Stimulated activated CD4-positive, alpha-beta T cell treated with anti-CD3 and anti-CD28 coated beads, Interleukin-4, amount 100 ng/mL, for 4 hours (primary cell): ENCODE measurements at places on chromosomes 6 and 20.

- DNase-seq = no peak
Observed at GRCh38 chr6:29933955-29934354, 8.4 kb upstream of the HLA-A start.

DNA sequence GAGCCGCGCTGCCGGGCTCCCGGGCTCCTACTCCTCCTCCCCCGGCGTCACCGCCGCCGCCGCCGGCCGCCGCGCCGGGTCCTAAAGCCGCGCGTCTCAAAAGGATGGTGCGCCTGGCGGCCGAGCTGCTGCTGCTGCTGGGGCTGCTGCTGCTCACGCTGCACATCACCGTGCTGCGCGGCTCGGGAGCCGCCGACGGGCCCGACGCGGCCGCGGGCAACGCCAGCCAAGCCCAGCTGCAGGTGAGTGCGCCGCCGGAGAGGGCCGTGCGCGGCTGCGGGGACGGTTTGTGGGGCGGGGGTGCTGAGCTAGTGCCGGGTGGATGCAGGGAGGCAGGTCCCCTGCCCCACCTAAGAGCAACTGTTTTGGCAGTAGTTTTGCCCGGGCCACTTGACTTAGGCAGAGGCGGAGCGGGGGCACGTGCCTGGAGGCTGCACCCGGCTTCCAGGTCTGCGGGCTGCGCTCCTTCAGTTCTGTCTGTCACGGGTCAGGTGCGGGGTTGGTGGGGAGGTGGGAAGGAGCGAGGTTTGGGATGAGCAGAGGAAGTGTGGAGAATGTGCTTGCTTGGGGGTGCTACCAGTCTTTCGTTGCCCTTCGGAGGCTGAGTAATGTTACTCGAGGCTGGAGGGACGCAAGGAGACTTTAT, 722 bp downstream of the ISM1 start:
- peak; percentile 67 for DNase-seq

DNA sequence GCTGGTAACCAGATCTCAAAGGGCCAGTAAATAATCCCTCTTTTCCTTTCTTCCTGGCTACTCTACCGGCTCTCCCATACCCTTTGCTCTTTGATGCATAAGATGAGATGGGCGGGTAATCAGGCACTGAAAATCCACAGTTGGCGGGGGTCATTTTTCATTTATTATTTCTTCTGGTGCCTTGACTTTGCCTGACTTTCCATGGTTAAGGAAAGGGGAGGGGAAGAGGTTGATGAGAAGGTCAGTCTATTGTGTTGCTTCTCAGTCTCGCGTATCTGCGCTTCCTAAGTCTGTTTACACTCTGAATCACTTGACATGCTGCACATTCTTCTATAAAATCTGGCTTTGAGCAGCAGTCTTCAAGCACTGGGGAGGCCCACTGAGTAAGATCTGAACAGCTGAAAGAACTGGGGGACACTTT, 121.1 kb upstream of the HDGFL1 start:
- DNase-seq = no peak

GRCh38 chr6:55497694-55498093, 81.3 kb downstream of the HMGCLL1 start:
- no peak for DNase-seq

GRCh38 chr6:5469101-5469846, 208.0 kb downstream of the FARS2 start:
- DNase-seq = no peak

- DNase-seq = no peak
Observed at GRCh38 chr20:44475372-44475693, 341 bp upstream of the TTPAL start.

- no peak for DNase-seq
Observed at GRCh38 chr6:85392379-85392778, 57.5 kb upstream of the NT5E start.

DNA sequence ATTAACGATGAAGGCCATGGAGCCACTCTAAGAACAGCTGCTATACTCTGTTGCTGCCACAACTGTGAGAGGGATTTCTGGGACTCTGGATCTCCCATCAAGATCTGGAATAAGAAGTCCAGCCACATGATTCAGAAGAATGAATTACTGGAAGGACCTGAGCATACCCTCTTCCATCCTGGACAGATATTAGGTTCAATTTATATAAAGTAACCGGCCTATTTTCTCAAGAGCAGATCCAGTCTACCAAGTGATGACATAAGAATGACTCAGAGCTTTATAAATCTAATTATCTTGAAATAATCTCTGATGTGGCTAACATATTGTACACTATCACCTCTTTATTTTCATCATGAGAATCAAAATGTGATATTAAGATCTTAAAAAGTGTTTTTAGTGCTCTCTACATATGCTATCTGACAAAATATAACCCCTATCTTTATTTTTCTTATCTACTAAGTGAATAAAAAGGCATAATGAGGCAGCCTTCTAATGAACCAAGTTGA, 45.1 kb downstream of the COL9A1 start:
- no peak for DNase-seq

DNA sequence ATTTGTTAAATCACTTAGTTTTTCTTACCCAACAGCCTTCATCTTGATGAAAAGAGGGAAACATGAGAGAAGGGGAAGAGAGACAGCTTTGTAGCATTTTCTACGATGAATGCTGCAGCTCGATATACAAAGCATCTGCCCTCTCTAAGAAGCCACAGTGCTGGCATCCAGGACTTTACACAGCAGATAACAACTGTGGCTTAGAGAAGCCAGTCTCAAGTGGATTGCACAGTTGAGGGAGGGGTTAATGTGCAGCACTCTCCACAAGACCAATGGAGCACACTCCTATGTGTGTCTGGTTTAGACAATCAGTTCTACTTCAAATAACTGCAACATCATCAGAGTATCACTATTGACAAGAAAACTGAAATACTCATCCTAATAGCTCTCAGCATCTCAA, 5.8 kb downstream of the C6orf120 start:
- no peak for DNase-seq

- no peak for DNase-seq
Observed at GRCh38 chr6:96923871-96924493, 546 bp upstream of the KLHL32 start.

- no peak for DNase-seq
Observed at GRCh38 chr6:1945235-1945832, 300.1 kb downstream of the GMDS start.

DNA sequence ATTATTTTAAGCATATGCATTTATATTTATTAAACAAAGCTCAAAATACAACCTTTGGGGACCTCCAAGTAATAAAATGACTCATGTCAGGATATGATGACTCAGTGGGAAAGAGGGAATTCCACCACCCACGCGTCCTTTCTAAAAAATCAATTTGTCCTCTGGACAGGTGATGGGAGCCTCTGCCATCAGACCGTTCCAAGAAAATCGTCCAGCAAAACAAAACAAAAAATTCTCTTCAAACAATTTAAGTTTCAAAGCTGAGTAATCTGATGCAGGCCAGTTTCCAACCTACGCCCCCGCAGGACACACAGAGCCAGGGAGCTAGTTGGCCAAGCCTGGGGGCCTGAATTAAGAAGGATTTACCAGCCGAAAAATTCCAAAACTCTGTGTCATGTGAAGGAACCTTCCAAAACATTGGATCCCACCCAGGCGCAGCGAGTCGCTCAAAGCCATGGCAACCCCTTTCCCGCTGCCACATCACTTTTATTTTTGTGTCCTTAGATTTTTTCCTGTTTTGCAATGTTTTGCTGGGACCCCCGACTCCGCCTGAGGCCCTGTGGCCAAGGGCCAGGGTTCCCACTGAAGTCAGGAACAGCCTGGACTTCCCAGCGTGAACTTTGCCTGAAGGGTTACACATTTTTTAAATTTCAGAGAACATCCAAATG, 95.3 kb downstream of the NFATC2 start:
- DNase-seq = no peak

DNA sequence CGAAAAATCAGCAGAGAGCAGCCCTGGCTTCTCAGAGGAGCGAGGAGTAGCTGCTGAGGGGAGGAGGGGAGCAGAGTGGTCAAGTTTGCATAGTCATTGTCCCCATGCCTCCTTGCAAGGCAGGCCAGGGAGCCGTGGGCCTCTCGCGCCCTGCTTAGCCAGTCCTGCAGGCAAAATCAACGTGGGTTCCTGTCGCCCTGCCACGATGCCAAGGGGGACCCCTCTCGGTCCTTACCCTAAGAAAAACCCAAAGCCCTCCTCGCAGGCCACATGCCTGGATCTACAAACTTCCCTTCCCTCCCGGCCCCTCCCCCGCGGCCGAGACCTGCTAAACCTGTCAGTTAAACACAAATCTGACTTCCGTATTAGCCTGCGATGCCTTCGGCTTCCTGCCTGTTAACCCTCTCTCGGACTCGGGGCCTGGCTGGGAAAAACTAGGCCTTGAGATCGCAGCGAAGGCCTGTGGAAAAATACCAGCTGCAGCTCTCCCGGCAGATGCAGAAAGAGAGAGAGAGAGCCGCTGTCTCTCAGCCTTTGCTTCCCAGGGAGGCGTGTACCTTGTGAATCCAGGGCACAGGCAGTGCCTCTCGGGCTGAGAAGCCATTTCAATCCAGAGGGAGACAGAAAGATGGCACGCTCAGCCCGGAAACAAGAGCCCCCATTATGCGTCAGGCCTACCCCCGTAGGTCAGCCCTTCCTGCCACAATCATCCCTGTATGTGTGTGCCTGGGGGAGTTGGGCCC, 968 bp upstream of the ZMYND8 start:
- peak; percentile 65 for DNase-seq

- no peak for DNase-seq
Observed at GRCh38 chr6:144262470-144263369, 22.4 kb upstream of the UTRN start.

DNA sequence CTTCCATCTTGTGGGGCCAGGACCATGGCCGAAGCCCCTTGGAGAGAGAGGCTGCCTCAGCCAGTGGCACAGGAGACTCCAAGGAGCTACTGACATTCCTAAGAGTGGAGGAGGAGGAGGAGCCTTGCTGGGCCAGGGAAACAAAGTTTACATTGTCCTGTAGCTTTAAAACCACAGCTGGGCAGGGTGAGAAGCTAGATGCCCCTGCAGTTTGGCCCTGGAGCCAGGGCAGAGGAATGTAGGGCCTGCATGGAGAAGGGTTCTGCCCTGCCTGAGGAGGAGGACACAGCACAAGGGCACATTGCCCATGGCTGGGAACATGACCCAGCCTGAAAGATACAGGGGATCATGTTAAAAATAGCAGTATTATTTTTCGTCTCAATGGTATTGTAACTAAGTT, 37.4 kb downstream of the PLCG1 start:
- DNase-seq = no peak

DNA sequence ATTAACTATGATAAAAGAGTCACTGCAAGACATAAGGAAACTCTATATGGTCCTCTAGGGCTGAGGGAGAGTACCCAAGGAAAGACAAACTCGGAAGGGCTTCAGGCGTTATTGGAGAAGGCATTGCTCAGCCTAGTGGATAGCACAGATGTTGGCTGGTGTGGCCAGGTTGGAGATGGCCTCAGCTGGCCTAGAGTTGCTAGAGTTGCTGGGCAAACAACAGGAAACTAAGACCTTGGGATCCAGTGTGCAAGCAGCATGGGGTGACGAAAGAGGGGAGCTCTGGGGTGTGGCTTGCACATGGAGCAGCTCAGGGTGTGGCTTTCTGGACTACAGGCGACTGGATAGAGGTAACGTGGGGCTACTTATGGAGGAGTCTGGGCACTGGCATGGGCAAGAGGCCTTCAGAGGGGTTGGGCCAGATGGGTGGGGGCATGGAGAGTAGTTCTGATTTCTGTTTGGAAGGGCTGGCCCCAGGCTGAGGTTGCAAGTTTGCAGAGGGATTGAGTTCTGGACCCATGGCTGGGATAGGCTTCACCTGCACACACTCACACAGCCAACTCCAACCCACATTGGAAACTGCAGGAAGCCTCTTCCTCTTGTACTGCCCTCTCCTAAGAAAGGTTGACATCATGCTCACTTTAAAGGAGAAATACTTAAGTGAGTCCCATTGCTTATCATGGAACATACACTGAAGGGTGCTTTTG, 5.2 kb upstream of the BPIFB6 start:
- no peak for DNase-seq

DNA sequence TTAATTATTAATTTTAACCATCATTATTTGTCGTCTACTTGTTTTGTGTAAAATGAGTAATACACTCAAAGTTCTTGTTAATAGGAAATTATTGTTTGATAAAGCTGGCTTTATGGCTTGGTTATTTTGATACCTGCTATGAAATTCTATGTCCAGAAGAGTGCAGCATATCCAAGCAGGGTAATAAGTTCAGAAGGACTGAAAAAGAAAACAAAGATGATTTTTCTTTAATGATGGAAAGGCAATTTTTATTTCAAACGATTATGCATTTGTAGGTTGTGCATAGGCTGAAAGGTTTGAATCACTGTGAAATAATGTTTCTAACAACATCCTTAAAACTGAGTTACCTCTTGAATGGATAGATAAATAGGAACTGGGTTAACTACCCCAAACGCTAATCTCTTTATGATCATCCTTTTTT, 1.4 kb upstream of the MAN1A1 start:
- no peak for DNase-seq

- no peak for DNase-seq
Observed at GRCh38 chr6:41581381-41581991, 35.3 kb downstream of the FOXP4 start.

- peak; percentile 0 for DNase-seq
Observed at GRCh38 chr6:43972179-43972912, 154.9 kb downstream of the MRPL14 start.

DNA sequence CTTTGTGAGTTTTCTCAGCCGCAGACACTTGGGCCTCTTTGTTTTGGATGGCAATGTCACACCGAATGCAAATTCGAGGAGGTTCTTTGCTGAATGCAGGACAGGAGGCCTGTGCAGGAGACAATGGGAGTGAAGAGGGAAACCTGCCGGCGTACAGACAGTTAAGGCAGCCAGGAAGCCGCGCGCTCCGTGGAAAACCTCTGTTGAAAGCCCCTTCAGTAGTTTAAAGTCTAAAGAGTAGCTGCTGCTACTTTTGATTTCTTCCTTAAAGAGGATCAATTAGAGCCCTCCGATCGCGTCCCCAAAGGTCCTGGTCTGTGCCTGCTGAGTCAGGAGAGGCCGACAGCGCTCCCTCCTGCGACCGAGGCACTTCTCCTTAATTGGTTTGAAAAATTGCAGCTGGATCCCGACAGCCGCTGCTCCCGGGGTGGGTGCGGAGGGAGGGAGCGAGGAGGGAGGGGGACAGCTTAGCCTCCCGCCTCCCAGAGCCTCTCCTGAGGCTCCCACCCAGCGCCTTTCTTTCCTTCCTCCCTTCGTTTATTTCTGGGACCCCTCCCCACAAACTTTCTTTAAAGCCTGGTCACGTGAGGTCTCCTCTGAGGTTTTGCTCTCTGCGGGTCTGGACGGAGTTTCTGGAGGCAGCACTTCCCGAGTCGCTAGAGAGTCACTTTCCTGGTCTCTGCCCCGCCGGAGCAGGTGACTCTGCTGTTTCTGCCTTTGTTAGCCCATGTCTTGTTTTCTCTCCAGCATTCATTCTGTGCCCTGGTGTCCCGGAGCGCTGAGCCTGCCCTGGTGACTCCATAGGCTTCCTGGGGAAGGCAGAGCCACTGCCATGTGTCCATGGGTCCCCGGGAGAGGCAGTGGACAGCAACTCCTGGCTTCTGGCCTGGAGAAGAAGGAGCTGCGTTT, 22.3 kb upstream of the RPP40 start:
- DNase-seq = no peak
